Heart left ventricle (tissue), 16 donors: ENCODE measurements at places on chromosomes 1 and 21.
A peak's percentile ranks its signal among the peaks of the same experiment; 100 is the strongest.

DNA sequence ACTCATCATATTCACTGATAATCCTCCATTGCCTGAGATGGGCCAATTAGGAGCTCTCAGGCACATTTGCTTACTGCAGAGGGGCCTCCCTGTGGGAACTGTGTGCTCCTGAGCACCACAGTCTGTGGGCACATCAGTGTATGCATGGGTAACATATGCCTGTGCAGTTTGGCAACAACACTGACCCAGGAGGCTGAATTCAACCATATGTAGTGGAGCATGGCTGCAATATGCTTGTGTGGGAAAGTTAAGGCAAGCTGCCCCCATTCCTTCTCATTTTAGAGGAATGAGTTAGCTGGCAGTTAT is 11.8 kb upstream of the FMOD start:
- peaks cover 8% of the 10 kb centered on the region for H3K4me1 ChIP-seq
- DNase-seq: no peak
- H3K4me3 ChIP-seq: no peak overlapping the region

DNA sequence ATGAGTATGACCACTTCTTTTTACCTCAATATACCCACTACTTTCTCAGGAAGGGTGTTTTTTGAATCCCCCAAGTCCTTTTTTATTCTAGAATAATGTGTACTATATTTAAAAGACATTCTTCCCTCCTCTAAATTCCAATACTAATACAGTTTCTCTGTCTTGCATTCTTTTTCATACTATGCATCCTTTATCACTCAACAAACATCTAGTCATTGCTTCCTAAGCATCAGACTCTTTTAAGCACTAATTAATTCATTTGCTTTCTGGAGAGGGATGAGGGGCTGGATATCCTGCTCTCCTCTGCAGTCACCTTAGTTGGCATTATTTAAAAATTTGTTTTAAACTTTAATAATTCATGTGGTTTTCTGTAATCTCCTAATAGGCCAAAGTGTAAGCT is 838.8 kb downstream of the KCNT2 start:
- H3K4me3 ChIP-seq: no peak overlapping the region
- H3K4me1 ChIP-seq: no peaks in the 10 kb centered on the region
- no peaks in the 10 kb centered on the region for H3K36me3 ChIP-seq
- no peaks in the 10 kb centered on the region for H3K27me3 ChIP-seq

DNA sequence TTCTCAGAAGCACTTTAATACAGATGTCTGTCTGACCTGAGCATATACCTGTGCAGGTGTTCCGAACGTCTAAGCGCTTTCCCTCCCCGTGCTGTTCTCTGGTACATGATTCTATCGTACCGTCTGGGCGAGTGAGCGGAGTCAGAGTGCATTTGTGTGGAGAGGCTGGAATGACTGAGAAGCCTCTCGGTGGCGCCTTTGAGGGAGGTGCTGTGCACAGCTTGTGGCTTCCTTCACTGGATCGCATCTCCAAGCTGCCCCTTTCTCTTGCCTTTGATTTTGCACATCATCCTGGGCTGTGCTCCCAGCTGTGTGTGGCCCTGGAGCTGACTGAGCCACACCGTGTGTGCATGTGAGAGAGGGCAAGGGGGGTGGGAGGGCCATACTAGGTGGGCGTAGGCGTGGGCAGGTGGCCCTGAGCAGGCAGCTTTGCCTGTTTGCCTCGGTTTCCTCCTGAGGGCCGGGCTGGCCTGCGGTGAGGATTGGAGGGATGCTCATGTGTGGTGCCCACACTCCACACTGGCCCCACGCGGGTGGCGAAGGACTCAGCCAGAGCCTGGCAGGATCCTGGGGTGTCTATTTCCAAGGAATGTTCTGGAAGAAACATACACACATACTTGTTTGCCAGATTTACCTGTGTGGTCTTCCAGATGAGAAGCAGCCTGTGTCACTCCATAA is 105.3 kb downstream of the ADARB1 start:
- peaks cover 63% of the 10 kb centered on the region for H3K36me3 ChIP-seq
- no peak overlapping the region for H3K4me3 ChIP-seq
- H3K27me3 ChIP-seq: no peaks in the 10 kb centered on the region
- H3K27ac ChIP-seq: no peak overlapping the region
- H3K4me1 ChIP-seq: no peaks in the 10 kb centered on the region
- DNase-seq: no peak

GRCh38 chr1:93324486-93325464 is 20.9 kb upstream of the DR1 start:
- no peaks in the 10 kb centered on the region for H3K27me3 ChIP-seq
- H3K4me3 ChIP-seq: no peak overlapping the region
- H3K36me3 ChIP-seq: no peaks in the 10 kb centered on the region
- no peak for DNase-seq

GRCh38 chr1:87979079-87979478 is 650.4 kb downstream of the LMO4 start:
- no peak overlapping the region for H3K27ac ChIP-seq
- no peak for DNase-seq
- H3K36me3 ChIP-seq: no peaks in the 10 kb centered on the region
- no peak overlapping the region for H3K4me3 ChIP-seq

DNA sequence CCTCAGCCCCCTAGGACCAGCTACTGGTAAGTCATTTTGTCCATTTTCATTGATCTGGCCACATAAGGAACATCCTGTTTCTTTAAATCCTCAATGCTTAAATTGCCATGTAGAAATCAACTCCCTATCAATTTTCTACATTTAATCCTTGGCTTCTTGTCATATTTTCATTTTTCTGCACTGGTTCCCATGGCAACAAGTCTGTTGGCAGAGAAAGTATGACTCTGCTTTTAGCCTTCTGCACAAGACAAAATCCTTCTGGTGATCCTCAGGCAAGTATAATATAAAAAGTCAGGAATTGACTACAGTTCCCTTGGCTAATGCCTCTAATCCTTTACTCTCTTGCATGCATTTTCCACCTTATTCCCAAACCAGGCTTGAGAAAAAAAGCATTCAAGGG is 65.0 kb downstream of the LRRC40 start:
- no peak for DNase-seq
- H3K4me1 ChIP-seq: no peaks in the 10 kb centered on the region
- no peak overlapping the region for H3K27ac ChIP-seq
- H3K4me3 ChIP-seq: no peak overlapping the region

DNA sequence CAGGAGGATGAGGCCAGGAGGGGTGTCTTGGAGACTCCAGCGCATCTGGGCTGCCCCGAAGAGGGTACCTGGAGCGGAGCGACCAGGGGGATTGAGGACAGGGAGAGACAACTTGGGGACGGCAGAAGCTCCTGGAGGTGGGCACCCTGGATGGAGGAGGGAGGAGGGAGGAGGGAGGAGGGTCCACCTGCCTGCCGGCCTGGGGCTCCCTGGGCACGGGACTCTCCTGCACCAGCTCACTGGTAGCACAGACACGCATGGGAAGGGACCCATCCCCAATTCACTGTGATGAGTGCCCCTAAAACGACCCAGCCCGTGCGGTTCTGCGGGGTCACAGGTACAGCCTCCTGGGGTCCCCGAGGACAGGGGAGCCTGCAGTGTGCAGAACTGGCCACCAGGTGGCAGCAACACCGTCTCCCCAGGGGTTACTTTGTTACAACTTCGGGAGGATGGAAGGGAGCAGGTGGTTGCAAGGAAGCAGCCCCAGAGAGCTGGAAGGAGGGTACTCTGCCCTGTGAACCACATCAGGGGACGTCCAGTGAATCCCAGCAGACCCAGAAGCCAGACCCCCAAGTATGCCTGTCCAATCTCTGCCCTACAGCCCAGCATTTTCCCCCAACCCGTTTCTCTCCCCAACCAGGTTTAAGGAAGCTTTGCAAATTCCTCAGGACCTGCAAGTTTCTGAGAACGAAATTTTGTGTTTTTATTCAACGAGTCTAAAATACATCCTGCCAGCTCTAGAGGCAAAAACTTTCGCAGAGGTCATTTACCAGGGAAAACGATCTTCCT is 482.4 kb downstream of the NPHP4 start:
- DNase-seq: peak; percentile 34
- no peak overlapping the region for H3K4me3 ChIP-seq

DNA sequence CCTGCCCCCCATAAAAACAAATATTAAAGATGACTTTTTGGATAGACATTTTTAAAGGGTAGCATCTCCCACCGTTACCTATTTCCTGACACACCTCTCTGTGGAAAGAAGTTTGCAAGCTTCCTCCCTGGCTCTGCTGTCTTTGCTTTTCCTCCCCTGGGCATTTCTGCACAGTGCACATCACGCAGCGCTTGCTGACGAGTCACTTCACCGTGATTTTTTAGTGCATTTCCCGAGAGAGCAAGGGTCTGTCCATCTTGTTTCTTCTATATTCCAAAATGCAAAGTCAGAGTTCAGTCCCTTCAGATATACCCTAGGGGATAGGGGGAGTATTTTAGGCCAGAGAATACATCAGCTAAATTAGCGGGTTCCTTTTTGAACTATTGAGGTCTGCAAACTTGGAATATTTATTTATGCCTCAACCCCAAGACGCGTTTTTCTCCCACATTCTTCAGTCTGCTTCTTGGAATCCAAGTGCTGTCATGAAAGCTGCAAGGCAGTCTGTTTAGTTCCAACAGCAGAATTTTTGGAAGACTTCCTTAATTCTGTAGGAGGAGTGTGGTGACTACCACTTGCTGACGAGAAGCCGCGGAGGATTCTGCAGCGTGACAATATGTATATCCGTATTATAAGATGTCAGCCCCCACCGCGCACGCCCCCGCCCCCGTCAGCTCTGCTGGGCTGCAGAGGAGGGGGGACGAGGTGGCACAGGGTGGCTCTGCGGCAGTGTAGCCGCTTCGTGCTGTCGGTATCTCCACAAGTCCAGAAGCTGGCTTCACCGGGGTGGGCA is 22.4 kb downstream of the SMYD2 start:
- no peak overlapping the region for H3K27ac ChIP-seq
- H3K4me3 ChIP-seq: no peak overlapping the region
- DNase-seq: no peak
- H3K4me1 ChIP-seq: peaks cover 35% of the 10 kb centered on the region

DNA sequence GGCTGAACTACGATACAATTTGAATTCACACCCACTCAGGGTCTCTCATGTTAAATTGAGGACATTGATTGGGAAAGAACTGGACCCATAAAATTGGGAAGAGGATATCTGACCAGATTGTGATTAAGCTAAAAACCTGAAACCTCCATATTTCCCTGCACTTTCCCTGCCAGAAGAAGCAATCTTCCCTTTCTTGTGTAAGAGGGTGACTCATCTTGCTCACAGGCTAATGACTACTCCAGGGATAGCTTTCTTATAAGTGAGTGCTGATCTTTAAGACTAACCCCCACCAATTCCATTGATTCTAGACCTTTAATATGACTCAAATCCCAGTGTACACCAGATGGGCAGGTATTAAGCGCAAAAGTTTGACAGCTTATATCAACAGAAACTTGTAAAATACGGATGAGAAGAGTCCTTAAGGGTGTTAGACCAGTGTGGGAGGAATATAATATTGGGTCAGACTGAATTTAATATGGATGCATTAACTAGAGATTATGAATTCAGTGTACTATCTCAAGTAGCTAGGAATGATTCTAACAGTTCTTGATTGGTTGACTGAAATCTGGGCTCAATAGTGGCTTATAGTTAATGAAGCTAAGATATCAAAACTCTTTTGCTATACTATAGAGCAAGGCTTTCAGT is 12.1 kb upstream of the SGIP1 start:
- no peaks in the 10 kb centered on the region for H3K4me1 ChIP-seq
- no peaks in the 10 kb centered on the region for H3K36me3 ChIP-seq
- no peak overlapping the region for H3K4me3 ChIP-seq
- no peaks in the 10 kb centered on the region for H3K27me3 ChIP-seq
- DNase-seq: no peak
- H3K27ac ChIP-seq: no peak overlapping the region

GRCh38 chr21:25234857-25235801 is 372.2 kb downstream of the MRPL39 start:
- no peaks in the 10 kb centered on the region for H3K36me3 ChIP-seq
- H3K27me3 ChIP-seq: no peaks in the 10 kb centered on the region
- no peak overlapping the region for H3K27ac ChIP-seq
- DNase-seq: no peak

- no peaks in the 10 kb centered on the region for H3K36me3 ChIP-seq
- no peak overlapping the region for H3K4me3 ChIP-seq
- H3K4me1 ChIP-seq: no peaks in the 10 kb centered on the region
Measured at GRCh38 chr1:44259090-44259489, 45.8 kb downstream of the DMAP1 start.

DNA sequence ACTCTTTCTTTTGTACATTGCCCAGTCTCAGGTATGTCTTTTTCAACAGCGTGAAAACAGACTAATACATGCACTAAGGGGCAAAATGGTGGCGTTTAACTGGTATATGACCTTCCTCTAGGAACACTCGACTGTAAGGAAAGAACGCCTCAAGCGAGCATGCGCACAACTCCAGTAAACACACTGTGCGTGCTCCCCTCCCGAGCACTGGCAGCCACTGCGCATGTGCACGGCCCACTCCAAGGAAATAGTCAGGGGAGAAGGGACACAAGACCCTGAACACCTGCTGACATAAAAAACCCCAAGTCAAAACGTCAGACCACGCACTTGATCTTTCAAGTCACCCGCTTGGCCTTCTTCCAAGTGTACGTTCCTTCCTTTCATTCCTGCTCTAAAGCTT is 173.5 kb downstream of the NPHP4 start:
- no peak overlapping the region for H3K27ac ChIP-seq
- H3K27me3 ChIP-seq: no peaks in the 10 kb centered on the region
- no peaks in the 10 kb centered on the region for H3K36me3 ChIP-seq
- DNase-seq: no peak

GRCh38 chr1:89547563-89548116 is 23.0 kb downstream of the LRRC8B start:
- no peak overlapping the region for H3K27ac ChIP-seq
- no peak for DNase-seq
- no peaks in the 10 kb centered on the region for H3K27me3 ChIP-seq
- H3K4me3 ChIP-seq: no peak overlapping the region
- no peaks in the 10 kb centered on the region for H3K36me3 ChIP-seq

DNA sequence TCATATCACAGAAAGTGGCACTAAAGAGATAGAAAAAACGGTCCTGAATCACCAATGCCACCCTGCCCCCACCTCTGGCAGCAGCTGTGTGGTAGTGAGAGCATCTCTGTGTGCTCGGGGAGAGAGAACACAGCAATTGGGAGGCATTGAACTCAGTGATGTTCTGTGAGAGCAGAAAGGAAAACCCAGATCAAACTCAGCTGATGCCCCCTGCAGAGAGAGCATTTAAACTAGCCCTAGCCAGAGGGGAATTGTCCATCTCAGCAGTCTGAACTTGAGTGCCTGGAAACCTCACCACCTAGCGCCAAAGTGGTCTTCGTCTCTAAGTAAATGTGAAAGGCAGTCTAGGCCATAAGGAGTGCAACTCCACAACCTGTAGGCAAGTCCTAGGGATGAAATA is 21.3 kb downstream of the SLC44A5 start:
- H3K36me3 ChIP-seq: no peaks in the 10 kb centered on the region
- no peak for DNase-seq
- H3K4me1 ChIP-seq: no peaks in the 10 kb centered on the region
- H3K27me3 ChIP-seq: no peaks in the 10 kb centered on the region
- no peak overlapping the region for H3K4me3 ChIP-seq

GRCh38 chr1:16614361-16615252 is 1.2 kb upstream of the NBPF1 start:
- H3K4me3 ChIP-seq: no peak overlapping the region
- no peak overlapping the region for H3K27ac ChIP-seq
- peak; percentile 26 for DNase-seq
- peaks cover 17% of the 10 kb centered on the region for H3K36me3 ChIP-seq
- H3K4me1 ChIP-seq: peaks cover 20% of the 10 kb centered on the region
- H3K27me3 ChIP-seq: no peaks in the 10 kb centered on the region
